Suppressor macrophage (primary cell): ENCODE measurements at places on chromosomes 7 and 10.

DNA sequence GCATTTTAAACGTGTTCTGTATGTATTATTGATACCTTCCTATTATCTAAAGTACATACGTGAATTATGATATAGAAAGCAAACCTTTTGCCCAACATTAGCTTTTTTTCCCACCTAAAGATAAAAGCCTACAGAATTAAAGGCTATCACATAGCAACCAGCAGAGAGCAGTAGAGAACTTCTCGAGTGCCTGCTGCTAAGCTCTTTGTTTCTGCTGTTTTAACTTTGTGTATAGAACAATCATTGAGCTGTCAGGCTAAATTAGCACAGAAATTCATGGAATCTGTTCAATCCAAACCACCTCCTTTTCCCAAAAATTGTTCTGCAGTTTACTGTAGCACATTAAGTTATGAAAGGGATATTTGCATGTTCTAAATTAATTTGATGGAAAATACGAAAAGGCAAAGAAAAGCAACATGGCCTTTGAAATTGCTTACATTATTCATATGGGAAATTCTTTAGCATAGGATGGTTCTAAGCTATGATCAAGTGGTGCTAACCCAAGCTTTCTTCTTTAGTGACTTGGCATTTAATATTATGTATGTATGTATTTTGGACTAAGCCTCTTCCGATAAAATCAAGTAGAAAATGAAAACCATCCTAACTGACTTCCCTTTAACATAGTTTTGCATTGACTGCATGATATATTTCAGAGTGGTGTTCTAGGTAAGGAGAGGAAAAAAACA is 1288.5 kb downstream of the GATA3 start:
- DNase-seq, result peak; percentile 24

GRCh38 chr7:39099146-39099545 is 121.4 kb downstream of the POU6F2 start:
- no peak for DNase-seq

DNA sequence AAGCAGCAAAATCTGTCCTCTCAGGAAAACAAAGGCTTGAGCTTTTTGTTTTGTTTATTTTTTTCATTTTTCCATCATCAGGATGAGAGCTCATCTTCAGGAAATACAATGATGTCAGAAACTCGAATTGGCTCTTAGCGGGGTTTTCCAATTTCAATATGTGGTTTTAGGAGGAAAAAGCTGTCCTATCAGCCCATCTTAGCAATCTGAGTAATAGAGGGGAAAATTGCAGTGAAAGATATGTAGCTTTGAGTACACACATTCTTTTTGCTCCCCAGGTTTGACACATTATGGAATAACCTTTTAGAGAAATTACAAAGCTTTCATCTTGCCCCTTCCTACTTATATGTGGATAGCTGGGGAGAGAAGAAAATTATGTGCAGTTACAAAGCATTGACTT is 113.6 kb upstream of the MYO3A start:
- no peak for DNase-seq

DNA sequence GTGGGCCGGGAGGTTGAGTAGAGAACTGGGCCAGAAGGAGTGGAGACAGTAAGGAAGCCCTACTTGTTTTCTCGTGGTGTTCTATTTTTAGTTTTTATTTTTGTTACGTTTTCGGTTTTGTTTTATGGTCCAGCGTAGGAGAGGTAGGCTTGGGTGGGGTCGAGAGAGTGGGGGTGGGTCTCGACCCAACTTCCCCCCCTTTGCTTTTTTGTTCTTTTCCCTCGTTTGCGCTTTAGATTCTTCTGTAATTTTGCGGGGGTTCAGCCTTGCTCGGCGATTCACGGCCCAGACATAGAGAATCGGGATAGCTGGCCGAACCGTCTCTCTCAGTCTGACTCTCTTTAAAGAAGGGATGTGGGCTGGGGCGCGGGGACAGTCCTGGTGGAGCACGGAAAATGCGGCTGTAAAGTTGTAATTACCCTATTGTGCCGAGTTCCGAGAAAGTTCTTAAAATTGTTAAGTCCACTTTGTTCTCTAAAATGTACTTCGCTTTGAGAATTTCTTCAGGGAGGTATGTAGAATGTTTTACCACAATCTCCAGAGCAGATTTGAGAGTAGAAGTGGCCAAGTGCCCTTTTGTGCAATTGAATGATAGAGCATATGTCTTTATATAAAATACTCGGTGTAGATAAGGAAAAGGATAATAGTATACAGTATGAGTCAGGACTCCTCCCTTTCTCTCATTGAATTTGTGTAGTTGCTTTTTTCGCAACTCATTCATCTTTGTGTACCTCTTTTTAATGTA is 816 bp downstream of the DMTF1 start:
- peak; percentile 55 for DNase-seq

GRCh38 chr10:35369049-35369611 is 32.8 kb downstream of the CCNY start:
- DNase-seq, result peak; percentile 56

DNA sequence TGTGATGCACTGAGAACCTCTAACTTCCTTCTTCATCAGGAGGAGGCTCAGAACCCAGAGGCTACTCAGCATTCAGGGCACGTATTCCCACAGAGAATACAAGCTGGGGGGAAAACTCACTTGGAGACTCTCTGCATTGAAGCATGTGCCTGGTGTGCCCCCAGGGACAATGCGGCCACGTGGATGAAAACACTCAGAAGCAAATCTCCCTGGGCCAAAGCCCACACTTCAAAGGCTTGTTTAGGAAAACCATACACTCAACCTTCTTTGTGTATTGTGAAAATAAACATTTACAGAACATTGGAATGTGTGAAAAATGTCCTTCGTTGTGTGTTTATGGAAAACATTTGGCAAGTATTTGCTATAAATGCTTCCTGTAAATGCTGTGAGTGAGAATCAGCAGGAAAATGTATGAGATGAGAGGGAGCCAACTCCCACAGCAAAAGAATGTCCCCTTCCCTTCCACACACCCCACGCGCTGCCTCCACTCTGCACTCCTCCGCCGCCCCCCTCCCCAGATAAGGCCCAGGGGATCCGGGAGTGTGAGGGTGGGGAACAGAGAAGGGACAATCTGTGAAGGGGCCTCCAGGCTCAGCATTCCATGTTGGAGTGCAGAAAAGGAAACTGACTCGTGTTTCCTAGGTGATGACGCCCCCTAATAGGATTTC is 339.5 kb downstream of the ELMO1 start:
- no peak for DNase-seq

DNA sequence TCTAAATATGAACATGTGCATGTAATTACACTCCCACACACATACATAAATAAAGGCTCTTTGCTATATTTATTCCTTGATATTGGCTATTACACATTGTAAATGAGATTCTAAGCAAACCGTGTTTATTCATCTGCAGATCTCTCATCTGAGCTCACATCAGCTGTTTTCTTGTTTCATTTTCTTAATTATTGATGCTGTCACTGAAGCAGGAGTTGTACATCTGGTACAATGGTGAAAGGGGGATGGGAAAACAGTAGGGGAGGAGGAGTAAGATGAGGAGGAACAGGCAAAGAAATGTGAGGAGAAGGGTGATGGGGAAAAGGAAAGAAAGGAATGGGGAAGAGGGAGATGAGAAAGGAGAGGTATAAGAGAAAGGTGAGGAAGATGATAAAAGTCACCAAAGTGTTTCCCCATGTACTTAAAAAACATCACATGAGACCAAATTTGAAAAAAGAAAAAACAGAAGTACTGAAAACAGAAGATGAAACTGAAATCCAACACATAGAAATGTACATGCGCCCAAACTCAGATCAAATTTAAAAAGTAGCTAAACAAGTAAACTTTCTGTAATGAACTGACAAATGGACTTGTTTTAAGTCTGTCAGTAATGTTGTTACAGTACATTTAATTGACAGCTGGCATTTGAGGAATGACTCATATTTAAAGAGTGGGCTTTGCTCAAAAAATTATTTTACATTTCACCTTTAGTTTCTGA is 472.2 kb downstream of the ARL4A start:
- no peak for DNase-seq
